ENCODE measurements at places on chromosomes 1 and 21.

- no peaks in the 10 kb centered on the region for H3K27me3 ChIP-seq
- no peak overlapping the region for H3K27ac ChIP-seq
- peaks cover 31% of the 10 kb centered on the region for H3K36me3 ChIP-seq
- no peaks in the 10 kb centered on the region for H3K4me1 ChIP-seq
- H3K4me3 ChIP-seq = no peak overlapping the region
These were observed 56.9 kb downstream of the PTPRF start for GRCh38 chr1:43587594-43587993.

GRCh38 chr1:18200918-18201317 lies 93.3 kb downstream of the IGSF21 start:
- H3K27ac ChIP-seq = no peak overlapping the region
- no peaks in the 10 kb centered on the region for H3K36me3 ChIP-seq
- no peaks in the 10 kb centered on the region for H3K4me1 ChIP-seq
- no peak overlapping the region for H3K4me3 ChIP-seq
- no peak for DNase-seq
- no peaks in the 10 kb centered on the region for H3K27me3 ChIP-seq

DNA sequence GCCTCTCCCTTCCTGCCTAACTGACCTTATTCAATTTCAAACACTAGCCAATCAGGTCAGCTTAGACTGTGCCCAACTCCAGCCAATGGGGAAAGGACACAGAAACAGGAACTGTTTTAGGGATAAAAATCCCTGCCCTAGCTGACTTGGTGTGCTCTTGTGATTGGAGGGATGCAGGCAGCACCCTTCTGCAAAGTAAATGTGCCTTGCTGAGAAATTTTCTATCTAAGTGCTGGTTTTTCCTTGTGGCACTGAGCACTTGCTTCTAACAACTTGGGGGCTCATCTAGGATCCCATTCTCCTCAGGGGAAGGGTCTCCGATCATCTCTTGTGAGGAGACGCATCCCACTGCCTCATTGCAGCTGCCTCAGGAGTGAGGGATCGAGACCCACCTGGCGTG lies 10.7 kb upstream of the CD2 start:
- no peak overlapping the region for H3K27ac ChIP-seq
- no peaks in the 10 kb centered on the region for H3K36me3 ChIP-seq
- no peak for DNase-seq
- no peaks in the 10 kb centered on the region for H3K4me1 ChIP-seq
- H3K4me3 ChIP-seq = no peak overlapping the region

DNA sequence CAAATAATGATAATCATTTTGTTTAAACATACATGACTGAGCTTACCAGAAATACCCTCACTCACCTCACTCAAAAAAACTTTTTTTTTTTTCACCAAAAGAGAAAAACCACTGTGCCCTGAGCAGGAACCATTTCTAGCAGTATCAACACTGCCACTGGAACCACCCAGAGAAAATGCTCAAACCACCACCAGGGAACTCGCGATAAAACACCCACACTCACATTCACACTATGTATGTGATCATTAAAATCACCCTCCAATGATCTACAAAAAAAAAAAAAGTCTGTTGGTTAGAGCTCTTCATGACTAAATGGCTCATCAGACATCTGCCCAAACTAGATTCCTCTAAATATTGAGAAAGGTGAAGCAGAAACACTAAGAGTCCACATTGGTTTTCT lies 11.5 kb downstream of the TIAM1 start:
- H3K4me3 ChIP-seq = no peak overlapping the region
- no peaks in the 10 kb centered on the region for H3K36me3 ChIP-seq
- no peak for DNase-seq
- H3K27ac ChIP-seq = no peak overlapping the region
- no peaks in the 10 kb centered on the region for H3K4me1 ChIP-seq

GRCh38 chr1:192005976-192006375 lies 152.3 kb upstream of the RGS18 start:
- no peak for DNase-seq
- no peak overlapping the region for H3K27ac ChIP-seq
- H3K4me1 ChIP-seq = no peaks in the 10 kb centered on the region
- H3K27me3 ChIP-seq = no peaks in the 10 kb centered on the region

DNA sequence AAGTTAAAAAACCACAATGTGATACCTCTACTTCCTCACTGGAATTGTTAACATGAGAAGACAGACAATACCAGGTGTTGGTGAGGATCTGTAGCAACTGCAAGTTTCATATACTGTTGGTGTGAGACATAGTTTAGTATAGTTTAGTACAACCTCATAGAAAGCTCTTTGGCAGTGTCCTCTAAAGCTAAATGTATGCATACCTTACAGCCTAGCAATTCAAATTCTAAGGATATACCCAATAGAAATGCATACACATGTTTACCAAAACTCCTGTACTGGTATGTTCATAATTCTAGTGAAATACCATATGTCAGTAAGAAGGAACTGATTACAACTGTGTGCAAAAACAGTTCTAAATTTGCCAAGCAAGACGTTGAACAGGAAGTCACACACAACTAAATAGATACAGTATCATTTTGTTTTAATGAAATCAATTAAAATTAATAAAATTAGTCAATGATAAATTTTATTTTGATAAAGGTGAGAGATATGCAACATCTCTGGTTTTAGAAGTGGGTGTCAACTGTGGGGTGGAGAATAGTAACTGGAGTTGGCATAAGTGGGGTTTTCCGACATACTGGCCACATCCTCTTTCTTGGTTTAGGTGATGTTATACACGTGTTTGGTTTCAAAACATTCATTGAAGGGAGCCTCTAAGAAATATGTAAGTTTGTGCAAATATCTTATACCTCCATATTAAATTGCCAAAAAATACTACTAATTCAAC lies 450.7 kb downstream of the PTPRC start:
- H3K4me1 ChIP-seq = no peaks in the 10 kb centered on the region
- H3K27me3 ChIP-seq = no peaks in the 10 kb centered on the region
- no peak for DNase-seq
- no peak overlapping the region for H3K27ac ChIP-seq

DNA sequence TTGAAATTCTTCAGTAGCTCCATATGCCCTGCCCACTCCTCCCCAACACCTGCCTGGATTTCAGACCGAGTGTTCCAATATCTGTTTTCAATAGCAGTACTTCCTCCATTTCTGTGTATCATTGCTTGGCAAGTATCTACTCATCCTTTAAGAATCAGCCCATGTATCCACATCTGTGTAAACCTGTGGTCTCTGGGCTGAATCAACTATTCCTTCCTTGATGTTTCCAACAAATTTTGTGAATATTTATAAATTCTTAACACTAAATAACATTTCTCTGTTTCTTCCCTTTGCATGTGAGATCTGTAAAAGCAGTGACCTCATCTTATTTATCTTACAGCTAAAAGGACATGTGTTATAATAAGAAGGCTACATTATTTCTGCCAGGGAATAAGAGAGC lies 26.0 kb upstream of the UAP1 start:
- H3K4me1 ChIP-seq = no peaks in the 10 kb centered on the region
- no peak overlapping the region for H3K27ac ChIP-seq
- DNase-seq = no peak
- no peaks in the 10 kb centered on the region for H3K27me3 ChIP-seq
- no peaks in the 10 kb centered on the region for H3K36me3 ChIP-seq

DNA sequence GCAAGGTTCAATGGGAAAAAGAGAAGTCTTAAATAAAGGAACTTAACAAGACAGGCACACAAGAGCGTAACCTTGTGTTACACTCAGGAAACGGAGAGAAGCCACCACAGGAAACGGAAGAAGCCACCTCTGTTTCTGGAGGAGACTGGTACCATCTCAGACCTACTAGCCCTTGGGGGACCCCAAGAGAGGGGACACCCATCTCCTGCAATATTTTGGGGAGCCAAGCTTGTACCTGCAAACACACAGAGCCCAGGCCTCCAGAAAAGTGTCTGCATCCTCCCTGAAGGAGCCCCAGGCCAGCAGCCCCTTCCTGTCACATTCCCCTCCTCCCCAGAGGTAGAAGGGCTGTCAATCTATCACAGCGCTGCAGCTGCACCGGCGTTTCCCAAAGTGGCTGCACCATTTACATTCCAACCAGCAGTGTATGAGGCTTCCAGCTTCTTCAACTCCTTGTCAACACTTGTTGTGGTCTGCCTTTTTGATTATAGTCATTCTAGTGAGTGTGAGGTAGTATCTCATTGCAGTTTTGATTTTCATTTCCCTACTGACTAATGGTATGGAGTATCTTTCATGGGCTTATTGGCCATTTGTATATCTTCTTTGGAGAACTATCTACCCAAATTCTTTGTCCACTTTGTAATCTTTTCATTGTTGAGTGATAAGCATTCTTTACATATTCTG lies 23.0 kb upstream of the PADI1 start:
- H3K36me3 ChIP-seq = no peaks in the 10 kb centered on the region
- no peaks in the 10 kb centered on the region for H3K4me1 ChIP-seq
- no peak overlapping the region for H3K4me3 ChIP-seq
- no peaks in the 10 kb centered on the region for H3K27me3 ChIP-seq
- H3K27ac ChIP-seq = no peak overlapping the region
- DNase-seq = no peak

DNA sequence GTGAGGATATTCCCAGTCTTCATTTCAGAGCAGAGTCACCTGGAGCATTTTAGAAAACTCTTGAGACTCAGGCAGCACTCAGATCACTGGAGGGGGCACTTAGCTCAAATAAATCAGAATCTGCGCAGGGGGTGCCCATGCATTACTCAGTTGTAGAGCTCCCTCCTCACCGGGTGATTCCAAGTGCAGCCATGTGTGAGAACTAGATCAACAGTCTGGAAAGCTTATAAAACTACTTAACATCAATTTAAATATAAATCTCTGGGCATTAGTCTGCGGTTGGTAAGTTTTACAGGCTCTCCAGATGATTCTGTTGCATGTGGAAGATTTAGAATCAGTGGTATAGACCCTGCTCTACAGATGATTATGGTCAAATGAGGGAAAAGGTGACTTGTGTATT lies 128.6 kb downstream of the ST6GALNAC3 start:
- no peak overlapping the region for H3K4me3 ChIP-seq
- no peaks in the 10 kb centered on the region for H3K27me3 ChIP-seq
- H3K36me3 ChIP-seq = no peaks in the 10 kb centered on the region
- no peak overlapping the region for H3K27ac ChIP-seq
- H3K4me1 ChIP-seq = no peaks in the 10 kb centered on the region

DNA sequence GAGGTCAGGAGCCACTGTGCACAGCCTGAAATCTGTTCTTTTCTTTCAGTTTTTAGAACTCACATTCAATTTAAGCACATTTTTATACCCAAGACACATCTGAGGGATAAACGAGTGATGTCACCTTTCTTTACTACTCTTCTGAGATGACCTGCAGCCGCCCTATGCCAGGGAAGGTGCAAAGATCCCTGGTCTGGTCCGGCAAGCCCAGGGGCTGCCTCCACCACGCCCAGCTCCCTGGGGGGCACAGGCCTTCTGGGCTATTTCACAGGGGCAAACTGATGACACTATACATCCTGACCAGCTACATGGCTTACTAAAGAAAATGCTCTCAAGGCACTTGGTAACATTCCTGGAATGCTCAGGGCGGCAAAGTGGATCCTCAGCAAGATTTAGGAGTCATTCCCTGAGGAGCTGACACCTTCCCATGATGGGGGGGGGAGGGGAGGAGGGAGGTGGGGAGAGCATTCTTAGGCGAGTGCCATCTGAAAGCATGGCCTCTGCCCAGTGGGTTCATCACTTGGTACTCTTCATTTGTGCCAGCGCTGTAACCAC lies 11.3 kb downstream of the MRAP start:
- no peaks in the 10 kb centered on the region for H3K27me3 ChIP-seq
- no peaks in the 10 kb centered on the region for H3K4me1 ChIP-seq
- DNase-seq = no peak
- no peak overlapping the region for H3K4me3 ChIP-seq
- no peak overlapping the region for H3K27ac ChIP-seq

DNA sequence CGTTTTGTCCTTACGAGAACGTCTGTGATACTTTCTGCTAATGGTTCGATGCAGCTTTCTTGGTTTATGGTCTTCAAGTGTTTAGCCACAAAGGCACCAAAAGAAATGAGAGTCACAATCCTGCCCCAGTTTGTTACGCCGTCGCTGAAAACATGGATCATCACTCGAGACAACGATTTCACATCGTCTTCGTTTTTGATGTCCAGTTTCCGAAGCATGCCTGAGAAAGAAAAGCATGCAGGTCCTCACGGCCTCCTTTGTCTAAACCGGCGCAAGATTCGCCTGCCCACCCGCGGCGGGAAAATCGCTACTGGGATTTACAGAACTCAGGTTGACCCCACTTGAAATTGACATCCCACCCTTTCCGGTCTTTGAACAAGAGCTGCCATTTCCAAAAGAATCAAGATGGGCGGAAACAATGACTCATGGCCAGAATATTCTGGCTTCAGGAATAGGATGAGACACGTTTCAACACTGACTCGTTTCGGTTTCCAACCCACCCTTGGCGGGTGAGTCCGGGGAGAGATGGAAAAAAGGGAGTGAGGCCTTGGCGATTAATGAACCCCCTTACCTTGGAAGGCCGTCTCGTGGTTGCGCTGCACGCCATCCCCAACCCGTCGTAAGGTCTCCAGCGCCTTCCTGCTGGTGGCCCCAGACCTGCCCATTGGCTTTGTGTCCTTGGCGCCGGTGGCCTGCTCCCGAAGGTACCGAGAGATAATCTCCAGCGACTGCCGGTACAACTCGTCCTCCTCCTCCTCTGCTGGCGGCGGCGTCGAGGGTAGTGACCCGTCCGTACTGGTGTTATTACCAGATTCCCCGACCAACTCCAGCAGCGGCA lies 919 bp downstream of the MCL1 start:
- peak overlapping the region; percentile 94 for H3K4me3 ChIP-seq
- H3K36me3 ChIP-seq = peaks cover 34% of the 10 kb centered on the region
- DNase-seq = no peak
- no peaks in the 10 kb centered on the region for H3K27me3 ChIP-seq

DNA sequence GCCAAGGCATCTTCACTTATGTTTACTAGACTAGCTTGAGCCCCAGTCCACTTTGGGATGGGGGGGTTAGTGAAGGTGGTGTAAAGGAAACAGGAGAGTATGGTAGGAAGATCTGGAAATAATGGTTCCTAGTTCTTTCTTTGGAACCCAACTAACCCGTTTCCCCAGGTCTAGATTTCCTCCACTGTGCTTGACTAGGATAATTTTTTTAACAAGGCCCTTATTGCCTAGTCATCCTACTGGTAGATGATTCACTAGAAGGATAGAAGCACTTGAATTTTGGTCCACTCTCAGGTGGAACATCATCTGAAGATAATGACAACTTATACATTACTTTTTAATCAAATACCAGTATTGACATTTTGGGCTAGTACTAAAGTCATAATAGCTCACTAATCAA lies 45.9 kb upstream of the MYOCOS start:
- H3K4me3 ChIP-seq = no peak overlapping the region
- no peak for DNase-seq
- H3K36me3 ChIP-seq = peaks cover 49% of the 10 kb centered on the region
- no peaks in the 10 kb centered on the region for H3K4me1 ChIP-seq
- H3K27ac ChIP-seq = no peak overlapping the region
